ENCODE measurements at places on chromosomes 13 and 19.

DNA sequence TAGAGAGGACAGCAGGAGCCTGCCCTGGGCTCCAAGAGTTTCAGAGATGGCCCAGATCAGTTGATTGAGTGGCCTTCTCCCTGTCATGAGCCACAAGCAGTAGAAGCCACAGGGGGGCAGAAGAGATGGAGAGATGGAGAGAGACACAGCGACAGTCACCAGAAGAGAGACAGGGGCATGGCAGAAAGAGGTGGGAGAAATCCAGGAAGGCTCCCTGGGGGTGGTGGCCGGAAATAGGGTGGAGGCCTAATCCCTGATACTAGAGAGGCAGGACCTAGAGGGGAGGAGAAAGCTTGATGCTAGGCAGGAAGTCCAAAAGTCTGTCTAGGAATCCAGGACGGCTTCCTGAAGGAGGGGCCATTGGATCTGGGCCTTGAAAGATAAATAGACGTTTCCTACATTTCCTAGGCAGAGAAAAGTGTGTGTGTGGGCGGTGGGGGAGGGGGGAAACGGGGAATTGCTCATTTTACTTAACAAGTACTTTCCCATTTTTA lies 9.6 kb upstream of the TPM4 start:
- DNase-seq: no peak

DNA sequence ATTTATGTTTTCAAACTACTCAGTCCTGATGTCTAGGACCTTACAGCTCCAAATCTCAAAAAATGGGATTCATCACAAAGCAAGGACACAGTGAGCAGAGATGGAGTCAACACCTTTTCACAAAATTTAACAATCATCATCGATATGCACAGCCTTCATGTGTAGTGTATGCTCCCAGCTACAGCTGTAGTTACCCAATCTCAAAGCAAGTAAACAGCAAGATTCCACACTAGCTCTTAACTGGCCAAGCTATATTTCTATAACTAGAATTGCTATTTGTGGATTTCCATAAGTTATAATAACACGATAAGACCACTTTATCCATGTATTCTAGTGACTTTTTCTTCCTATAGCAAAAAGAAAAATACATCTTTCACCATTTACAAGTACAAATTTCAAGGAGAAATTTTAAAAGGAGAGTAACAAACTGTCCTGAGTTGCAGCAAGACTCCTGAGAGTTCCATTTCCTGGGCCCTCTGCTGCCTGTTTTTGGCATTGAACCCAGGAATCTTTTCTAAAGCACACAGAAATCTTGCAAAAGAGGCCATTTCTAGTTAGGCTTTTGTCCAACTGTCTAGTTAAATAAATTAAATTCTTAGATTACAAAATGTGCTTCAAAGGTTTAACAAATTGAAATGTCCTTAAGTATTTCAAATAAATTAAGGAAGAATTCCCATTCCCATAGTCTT lies 460.6 kb downstream of the FGF14 start:
- no peak for DNase-seq

DNA sequence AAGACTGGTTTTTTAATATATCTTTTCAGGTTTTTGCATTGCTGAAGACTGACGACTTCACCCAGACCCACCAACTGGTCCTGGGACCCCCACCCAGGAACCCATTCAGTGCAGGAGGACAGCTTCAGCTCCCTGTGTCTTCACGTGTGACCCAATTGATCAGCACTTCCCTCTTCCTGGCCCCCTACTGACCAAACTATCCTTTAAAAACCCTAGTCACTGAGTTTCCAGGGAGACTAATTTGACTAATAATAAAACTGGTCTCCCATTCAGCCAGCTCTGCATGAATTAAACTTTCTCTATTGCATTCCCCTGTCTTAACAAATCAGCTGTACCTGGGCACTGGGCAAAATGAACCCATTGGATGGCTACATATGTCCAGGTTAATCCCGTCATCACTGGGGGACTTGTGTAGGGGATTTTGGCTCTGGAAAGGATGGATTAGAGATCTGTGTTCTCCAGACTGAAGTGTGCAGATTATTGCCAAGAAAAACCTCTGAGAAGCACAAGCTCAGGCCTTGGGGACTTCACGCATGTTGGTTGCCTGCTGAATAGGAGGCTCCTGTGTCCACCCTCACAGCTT lies 16.3 kb upstream of the PARP4 start:
- DNase-seq: no peak

DNA sequence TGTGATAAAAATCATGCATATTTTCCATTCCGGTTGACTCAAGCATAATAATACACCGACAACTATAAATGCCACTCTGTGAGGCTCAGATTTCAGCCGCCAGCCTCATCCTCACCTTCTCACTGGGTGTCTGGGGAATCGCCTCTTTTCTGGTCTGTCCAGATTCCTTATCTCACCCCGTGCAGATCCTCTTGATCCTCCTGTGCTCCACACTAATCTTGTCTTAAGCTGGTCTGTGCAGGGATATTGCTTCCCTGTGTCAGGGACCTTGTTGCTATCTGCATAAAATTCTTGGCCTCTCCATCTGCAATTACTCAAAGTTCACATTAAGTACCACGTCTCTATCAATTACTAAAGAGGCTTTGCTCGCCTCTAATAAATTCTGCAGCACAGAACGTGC lies 116.6 kb upstream of the SPACA7 start:
- no peak for DNase-seq

DNA sequence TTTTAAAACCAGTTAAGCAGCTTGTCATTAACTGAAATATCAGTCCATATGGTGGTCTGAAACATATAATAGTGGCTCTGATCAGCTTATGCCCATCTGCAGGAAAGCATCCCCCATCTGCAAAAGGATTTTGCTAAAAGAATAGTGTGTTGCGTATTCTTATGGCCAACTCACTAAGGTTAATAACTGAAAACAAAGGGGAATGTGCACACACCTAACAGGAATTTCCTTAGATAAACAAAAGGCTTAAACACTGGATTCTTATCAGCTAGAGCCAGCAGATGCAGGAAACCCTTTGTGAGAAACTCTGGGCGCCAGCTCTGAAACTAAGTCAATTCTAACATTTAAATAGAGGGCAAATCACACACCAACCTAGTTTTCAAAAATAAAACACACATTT lies 22.1 kb downstream of the VPS36 start:
- DNase-seq: no peak

DNA sequence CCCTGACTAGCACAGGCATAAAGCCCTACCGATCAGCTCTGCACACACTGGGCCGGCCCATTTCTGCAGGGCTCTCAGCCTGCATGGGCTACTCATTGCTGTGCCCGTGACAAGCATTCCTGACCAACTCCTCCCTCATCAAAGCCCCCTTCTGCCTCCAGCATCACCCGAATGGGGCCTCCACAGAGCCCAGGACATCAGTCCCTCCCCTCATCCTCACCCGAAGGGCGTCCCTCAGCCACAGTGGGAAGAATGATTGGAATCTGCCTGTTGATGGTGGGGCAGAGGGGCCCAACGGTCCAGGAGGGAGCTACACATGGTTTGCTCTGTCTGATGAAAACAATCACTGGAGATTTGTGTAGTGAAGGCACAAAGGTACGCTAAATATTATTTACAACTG lies 43.8 kb downstream of the SERP2 start:
- no peak for DNase-seq

GRCh38 chr13:113407531-113408393 lies 43.8 kb upstream of the GRTP1 start:
- DNase-seq: no peak

- DNase-seq: no peak
Observed at GRCh38 chr13:50617134-50617721, 226.3 kb downstream of the DLEU7 start.

- DNase-seq: no peak
Observed at GRCh38 chr13:112447306-112447705, 71.2 kb downstream of the SPACA7 start.

- no peak for DNase-seq
Observed at GRCh38 chr13:90445179-90445578, 902.3 kb upstream of the MIR17HG start.

DNA sequence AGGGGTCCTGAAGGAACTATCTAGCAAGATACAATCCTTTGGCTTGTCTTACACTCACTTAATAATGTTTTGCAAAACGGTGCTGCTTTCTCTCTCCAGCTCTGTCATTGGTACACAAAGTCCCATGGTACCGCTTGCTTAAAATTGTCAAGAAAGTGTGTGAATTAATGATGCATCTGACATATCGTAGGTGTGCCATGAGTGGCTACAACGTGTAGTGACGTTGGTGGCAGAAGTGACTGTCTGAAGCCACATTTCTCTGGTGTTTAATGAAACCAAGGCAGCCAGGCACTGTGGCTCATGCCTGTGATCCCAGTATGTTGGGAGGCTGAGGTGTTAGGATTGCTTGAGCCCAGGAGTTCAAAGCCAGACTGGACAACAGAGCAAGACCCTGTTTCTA lies 2.6 kb downstream of the HSH2D start:
- DNase-seq: no peak

Measured in stimulated activated CD8-positive, alpha-beta memory T cell treated with anti-CD3 and anti-CD28 coated beads, Interleukin-15, amount 100 ng/mL, for 4 hours (primary cell).